ENCODE measurements at places on chromosomes 7 and 10. TPM values are rescaled to one million over a fixed set of nuclear protein-coding genes. Genes with fewer than 3 reads are reported as not detected.

The CYP2C8 gene
- total RNA-seq = not detected

The GRM3 gene
- total RNA-seq = not detected

DNA sequence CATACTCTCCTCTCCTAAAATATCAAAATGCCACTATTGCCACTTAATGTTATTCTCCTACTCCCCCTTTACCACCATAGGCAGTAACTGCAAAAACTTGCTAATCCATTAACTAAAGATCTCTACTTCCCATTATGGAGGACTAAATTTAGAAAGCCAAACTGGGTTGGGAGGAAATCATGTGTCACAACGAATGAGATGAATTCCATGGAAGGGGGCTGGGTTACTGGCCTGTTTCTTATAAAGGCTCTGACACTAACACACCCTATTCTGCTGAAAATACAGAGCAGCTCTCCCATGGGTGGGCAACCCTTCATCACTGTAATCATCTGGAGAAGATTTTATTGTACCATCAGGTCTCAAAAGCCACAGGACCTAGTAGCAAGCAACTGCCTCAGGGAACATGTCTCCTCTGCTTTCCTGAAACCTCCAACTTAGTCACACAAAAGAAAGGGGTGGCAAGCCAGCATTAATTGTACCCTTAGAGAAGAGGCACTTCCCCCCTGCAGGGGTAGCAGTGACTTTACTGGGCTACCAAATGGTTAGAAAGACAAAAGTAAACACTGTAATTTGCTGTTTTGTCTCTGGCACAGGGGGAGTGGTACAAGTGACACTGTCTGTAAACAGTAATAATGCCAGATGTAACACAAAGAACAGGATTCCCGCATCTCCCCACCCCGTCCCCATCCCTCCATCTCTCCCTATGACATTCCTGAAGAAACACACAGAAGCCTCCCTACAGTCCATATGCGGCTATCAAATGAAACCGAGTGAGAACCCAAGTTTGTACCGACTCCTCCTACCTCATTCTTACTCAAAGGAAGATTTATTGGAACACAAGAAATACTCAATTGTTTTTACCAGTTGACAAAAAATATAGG, 81.6 kb downstream of the ARMH3 start:
- DNase-seq = peak; percentile 7

The TAS2R41 gene
- not detected for total RNA-seq

- no peak for DNase-seq
These were observed 1034.5 kb upstream of the PHF14 start for GRCh38 chr7:9939176-9939575.

GRCh38 chr10:48365668-48366067, 59.2 kb downstream of the MAPK8 start:
- no peak for DNase-seq

DNA sequence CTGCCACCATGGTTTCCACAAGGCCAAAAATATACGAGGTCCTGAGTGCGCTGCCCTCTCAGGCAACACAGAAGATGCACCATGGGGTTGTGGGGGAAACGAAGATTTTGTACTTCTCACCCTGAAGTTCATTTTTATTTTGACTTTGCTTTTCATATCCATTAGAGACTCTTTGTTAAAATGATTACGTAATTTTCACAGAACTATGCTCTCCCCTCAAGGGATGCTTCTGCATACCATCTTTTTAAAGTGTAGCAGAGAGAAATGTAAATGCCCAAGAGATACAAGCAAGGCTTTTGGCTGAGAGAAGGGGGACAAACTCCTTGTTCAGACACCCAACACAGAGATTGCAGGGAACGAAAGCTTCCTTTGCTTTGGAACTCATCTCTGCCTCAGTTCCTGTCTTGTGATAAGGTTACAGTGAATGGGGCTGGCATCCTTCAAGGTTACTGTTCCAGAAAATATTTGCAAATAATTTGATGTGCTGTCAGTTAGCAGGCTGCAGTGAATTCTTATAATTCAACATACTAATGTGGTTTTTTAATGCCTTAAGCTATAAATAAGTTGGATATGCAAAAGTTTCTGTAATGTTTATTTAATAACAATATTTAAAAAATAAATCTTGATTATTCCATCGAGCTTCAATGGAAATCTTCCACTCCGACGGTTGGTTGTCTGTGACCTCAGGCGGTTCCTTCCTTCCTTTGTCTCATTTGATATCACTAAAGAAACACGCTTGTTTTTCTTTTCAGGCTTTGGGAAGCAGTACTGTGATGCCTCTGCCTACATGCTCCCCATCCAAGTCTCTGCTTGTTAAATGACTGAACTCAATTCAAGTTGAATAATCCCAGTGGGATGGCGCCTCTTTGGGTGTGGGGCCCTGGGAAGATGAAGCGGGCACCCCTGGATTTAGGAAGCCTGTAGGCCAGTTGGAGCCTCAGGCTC, 209.3 kb upstream of the CTBP2 start:
- DNase-seq = no peak

- no peak for DNase-seq
These were observed 3.4 kb downstream of the LRRC27 start for GRCh38 chr10:132335189-132336063.

DNA sequence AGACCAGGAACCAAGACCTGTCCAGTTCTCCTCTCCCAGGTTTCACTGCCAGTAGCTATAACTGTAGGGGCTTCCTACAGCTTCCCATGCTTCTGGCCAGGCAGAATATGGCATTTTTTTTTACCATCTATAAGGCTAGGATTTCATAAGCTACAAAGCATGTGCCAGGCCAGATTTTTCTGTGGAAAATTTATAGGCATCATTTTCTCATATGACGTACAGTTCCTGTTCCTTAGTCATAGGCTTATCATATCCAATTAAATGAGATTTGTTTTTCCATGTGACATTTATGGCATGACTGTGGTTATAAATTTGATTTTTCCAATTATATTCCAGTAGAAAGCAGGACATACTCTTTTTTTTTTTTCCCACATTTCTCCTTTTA, 208.6 kb upstream of the NPY start:
- DNase-seq = no peak

The HPSE2 gene
- total RNA-seq = not detected

The GTF2IRD1 gene
- total RNA-seq = 5.3 TPM

The POU6F2 gene
- total RNA-seq = not detected

DNA sequence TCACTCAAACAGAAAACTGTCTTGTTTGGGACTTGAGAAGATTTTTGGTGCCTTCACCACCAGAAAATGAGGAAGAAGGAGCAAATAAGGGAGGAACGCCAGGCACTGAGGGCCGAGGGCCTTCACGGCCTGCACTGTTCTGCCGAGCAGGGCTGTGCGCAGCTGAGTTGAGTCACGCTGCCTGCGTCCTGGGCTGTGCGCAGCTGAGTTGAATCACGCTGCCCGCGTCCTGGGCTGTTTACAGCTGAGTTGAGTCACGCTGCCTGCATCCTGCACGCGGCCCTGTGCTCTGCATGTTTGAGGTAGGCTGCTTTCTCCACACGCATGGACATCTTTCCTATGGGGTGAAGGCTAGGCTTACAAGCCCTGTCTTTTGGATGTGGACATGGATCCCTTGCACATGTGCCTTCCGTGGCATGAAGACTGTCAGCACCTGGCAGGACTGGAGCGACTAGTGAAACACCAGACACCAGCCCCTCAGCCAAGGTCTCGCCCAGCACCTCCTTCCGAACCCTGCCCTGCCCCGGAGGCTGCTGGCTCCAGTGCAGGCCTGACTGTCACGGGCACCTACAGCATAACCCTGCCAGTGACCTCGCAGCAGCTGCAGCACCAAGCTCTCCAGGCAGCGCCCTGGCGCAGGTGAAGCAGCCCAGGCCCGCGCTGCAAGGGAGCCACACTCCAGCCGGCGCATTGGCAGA, 96.7 kb downstream of the HTR5A start:
- DNase-seq = no peak

The ZYX gene
- 148 TPM for total RNA-seq

GRCh38 chr10:12605580-12606405, 256.4 kb downstream of the CAMK1D start:
- DNase-seq = peak; percentile 74

DNA sequence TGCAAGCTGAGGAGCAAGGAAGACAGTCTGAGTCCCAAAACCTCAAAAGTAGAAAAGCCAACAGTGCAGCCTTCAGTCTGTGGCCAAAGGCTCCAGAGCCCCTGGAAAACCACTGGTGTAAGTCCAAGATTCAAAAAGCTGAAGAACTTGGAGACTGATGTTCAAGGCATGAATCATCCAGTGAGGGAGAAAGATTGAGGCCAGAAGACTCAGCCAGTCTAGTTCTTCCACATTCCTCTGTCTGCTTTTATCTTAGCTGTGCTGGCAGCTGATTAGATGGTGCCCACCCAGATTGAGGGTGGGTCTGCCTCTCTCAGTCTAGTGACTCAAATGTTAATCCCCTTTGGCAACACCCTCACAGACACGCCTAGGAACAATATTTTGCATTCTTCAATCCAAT, 20.1 kb upstream of the MDFIC start:
- no peak for DNase-seq

DNA sequence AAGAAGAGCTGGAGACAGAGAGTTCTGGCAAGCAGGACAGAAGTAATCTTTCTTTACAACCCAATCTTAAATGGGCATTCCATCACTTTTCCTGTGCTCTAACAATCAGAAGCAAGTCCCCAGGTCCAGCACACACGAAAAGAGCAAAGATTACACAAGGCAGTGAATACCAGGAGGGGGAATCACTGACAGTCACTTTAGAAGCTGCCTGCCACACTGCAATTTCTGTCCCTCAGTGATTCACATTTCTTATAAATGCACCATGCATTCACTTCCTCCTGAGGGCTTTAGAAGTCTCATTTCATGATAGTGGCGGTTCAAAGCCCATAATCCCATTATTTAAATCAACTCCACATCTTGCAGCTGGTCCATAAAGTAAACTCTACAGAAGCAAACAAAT, 362.5 kb downstream of the POM121L12 start:
- DNase-seq = no peak

GRCh38 chr7:34269084-34269483, 363.7 kb downstream of the BMPER start:
- no peak for DNase-seq

- no peak for DNase-seq
These were observed 5.4 kb downstream of the IFIT2 start for GRCh38 chr10:89307269-89307577.

The CDHR3 gene
- 0.55 TPM for total RNA-seq
